ENCODE measurements at places on chromosomes 1 and 21.
A peak's percentile ranks its signal among the peaks of the same experiment; 100 is the strongest.

DNA sequence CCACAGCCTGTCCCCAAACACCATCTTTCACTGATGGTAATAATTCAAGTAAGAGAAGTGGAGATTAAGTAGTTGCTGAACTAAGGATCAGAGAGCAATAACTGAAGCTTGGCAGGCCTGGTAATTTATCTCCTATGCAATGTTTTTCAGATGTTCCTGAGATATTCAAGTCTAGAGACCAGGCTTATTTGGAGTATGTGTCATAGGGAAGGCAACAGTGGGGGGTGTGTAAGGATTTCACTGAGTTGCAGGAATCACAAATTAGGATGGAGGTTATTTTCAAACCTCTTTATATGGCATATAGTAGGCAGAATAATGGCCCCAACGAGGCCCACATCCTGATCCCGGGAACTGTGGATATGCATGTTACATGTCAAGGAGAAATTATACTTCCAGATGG is 171.7 kb downstream of the KCNJ6 start:
- no peak for DNase-seq

GRCh38 chr1:45380125-45380524 is 39.9 kb upstream of the MUTYH start:
- DNase-seq = no peak

DNA sequence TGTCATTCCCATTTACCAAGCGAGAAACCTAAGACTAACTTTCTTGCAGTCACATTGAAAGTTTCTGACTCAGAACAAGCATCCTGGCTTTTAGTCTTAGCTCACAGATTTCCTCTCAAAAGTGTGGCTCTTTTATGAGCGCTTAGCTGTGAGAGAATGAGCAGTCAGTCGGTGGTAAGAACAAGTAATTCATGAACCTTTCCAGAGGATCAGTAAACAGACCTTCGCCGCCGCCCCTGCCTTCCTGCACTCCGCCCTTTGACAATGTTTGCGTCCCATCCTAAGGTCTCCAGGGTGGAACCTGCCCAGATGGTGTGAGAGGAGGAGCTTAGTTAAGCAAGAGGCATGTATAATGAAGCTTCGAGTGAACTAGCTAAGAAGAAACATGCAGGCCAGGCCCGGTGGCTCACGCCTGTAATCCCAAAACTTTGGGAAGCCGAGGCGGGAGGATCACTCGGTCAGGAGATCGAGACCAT is 142.4 kb downstream of the GLUL start:
- no peak for DNase-seq

DNA sequence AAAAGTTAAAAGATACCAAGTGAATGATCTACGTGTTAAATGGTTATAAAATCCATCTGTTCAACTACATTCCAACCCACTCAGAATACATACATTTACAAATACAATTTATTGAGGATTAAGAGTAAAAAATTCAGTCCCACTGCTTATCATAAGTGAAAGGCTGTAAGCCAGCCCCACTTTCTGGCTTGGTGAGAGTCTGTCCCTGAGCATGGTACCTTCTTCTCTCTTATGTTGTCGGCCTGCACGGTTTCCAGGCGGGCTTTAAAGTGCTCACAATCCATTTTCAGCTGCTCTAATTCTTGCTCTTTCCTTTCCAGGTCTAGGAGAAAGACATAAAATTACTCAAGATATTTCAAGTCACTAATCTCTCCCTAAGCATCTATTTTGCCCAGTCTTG is 15.2 kb downstream of the HSF2BP start:
- DNase-seq = no peak

DNA sequence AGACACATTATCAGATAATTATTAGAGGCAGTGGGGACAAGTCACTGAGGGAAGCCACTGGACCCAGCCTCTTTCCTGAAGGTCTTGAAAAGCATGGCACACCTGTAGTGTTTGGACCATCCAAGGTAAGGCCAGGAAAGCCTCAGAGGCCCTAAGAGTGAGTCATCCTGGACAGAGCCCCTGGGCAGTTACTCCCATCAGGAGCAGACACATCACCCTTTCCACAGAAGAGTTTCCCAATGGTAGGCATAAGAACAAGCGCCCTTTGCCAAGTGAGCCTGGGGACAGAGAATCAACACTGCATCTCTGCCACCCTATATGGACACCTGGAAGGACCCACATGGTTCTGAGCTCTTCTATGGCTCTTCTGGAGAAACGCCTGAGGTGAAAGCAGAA is 136.0 kb downstream of the PLXNA2 start:
- DNase-seq = no peak

- no peak for DNase-seq
Observed at GRCh38 chr1:73467731-73468130, 730.2 kb downstream of the LRRIQ3 start.

DNA sequence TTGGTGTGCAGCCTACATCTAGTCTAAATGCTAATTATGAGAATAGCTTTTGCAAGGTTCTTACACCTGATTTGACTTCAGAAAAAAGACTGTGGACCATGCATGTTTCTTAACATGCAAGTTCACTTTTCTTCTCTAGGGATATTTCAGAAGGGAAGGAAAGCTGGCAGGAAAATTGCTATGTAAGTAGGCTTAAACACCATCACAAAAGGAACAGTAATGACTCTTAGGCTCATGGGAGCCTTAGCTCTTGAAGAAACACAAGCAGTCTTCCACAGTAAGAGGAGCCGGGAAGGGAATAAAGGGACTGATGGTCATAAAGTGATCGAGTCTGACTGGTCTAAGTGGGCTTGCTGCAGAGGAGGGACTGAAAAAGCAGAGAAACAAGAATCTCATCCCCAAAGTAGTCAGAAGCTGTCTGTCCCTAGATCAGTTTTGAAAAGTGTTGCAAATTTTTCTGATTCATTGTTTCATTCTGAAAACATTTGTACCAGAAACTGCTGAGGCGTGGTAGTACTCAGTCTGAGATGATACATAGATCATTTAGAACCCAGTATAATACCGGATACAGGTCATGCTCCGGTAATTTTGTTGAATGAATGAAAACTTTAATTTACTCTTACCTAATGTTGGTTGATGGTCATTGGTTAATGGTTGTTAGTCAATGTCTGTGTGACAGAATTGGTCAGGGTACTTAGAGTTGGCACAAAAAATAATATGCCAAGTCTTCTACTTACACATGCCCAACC is 40.9 kb downstream of the SMYD2 start:
- no peak for DNase-seq

DNA sequence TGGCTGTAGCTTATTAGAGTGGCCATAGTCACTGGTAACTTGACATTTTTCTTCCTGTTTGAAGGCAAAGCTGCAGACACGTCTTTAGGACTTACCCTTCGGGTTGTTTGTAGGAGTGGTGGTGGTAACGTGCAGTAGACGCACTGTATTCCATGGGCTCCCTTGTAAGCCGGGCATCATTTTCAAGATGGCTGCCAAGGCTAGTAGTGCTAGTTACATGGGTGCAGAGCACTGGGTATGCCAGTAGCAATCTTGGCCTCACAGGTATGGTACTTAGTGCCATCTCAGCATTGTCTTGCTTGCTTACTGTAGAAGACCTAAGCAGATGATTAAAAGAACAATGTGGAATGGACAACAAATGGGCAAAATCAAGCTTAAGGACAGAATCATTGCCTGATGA is 1.9 kb downstream of the YBX1 start:
- DNase-seq = peak; percentile 37

GRCh38 chr1:106637566-106637965 is 418.9 kb upstream of the PRMT6 start:
- DNase-seq = no peak

DNA sequence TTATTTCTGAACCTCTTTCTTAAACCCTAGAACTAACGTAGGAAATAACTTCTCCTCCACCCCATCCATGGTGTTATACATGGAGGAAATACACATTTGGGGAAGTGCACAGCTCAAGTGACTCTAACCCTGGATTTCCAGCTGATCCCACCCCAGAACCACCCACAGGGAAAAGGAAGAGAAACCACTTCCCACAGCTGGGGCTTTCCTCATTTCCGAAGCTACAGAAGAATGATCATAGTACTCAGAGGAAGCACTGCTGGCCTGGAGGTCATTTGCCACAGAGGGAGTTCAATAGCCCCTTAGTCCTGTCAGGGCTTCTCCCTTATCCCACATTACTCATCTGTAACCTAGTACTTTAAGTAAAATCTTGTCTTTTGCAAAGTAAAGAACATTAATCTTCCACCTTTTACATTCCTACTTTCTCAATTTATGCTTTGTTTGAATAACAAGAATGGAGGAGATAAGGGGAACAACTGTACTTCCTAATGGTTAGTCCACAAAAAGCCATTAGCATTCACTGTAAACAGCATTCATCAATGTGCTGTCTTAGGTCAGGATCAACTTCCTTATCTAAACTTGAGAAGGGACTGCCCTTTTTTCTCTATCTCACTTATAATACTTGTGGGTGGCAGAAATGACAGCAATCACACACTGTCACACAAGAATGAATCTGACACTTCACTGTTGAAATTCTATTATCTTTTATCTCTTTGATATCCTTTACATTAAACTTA is 63.0 kb upstream of the RGS1 start:
- no peak for DNase-seq

DNA sequence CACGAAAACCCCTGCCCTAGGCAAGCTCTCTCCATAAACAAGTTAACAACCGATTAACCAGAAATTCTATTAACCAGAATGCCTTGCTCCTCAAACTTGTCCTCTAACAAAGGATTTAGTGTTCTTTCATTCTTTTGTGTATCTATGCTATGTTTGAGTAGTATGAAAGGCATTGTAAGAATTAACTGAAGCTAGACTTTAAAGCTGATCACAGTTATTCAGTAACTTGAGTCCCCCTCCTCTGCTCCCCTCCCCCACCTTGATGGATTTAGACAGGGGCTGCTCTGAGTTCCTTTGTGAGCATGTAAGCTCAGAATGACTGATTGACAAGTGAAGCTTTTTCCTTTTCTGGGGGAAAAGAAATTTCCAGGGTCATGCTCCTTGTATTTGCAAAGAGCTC is 257.6 kb downstream of the TTLL7 start:
- no peak for DNase-seq

GRCh38 chr1:246095443-246095842 is 411.6 kb downstream of the SMYD3 start:
- DNase-seq = no peak

- DNase-seq = no peak
Observed at GRCh38 chr1:172674831-172675613, 16.1 kb downstream of the FASLG start.

GRCh38 chr1:41416552-41417334 is 55.5 kb downstream of the FOXO6 start:
- DNase-seq = peak; percentile 88

DNA sequence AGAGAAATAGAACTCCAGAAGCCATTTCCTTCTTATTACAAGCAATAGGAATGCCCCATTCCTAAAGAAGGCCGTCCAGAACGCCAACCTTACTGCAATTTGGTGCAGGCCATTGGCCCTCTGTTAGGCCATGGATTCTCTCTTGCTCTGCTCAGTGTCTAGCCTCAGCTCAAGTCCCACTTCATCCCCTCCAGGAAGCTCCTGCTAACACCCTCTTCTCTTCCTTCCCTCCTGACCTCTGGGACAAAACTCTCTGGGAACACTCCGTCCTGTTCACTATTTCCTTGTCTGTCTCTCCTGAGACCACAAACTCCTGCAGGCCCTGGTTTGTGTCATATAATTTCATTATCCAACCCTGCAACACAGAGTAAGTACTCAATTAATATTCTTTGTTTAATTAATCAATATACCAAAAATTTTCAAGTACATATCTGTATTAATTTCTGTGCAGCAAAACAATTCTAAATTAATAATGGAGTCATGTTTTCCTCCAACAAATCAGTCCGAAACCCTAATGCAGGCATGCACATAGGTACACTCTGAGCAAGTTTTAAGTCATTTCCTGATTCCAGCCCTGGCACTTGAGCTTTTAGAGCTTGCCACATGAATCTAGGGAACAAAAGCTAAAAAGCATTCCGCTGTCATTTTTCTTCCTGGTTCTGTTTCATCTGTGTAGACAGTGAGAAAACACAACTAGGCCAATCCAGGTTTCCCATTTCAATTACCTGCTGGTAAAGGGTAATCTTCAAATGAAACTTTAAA is 245.3 kb downstream of the SETD4 start:
- peak; percentile 10 for DNase-seq

- DNase-seq = peak; percentile 63
Observed at GRCh38 chr1:205210756-205211168, 740 bp downstream of the DSTYK start.

- no peak for DNase-seq
Observed at GRCh38 chr1:201330541-201330940, 46.9 kb downstream of the TNNT2 start.

GRCh38 chr1:32782086-32782485 is 35.1 kb downstream of the YARS1 start:
- DNase-seq = peak; percentile 66

DNA sequence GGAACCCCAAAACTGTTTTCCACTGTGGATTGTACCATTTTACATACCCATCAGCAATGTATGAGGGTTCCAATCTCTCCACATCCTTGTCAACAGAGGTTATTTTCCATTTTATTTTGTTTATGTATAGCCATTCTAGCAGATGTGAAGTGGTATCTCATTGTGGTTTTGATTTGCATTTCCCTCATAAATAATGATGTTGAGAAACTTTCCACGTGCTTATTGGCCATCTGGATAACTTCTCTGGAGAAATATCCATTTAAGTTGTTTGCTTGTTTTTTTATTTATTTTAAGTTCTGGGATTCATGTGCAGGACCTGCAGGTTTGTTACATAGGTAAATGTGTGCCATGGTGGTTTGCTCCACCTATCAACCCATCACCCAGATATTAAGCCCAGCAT is 280.2 kb upstream of the USP25 start:
- no peak for DNase-seq

- no peak for DNase-seq
Observed at GRCh38 chr1:43011020-43011419, 52.4 kb upstream of the SLC2A1 start.

DNA sequence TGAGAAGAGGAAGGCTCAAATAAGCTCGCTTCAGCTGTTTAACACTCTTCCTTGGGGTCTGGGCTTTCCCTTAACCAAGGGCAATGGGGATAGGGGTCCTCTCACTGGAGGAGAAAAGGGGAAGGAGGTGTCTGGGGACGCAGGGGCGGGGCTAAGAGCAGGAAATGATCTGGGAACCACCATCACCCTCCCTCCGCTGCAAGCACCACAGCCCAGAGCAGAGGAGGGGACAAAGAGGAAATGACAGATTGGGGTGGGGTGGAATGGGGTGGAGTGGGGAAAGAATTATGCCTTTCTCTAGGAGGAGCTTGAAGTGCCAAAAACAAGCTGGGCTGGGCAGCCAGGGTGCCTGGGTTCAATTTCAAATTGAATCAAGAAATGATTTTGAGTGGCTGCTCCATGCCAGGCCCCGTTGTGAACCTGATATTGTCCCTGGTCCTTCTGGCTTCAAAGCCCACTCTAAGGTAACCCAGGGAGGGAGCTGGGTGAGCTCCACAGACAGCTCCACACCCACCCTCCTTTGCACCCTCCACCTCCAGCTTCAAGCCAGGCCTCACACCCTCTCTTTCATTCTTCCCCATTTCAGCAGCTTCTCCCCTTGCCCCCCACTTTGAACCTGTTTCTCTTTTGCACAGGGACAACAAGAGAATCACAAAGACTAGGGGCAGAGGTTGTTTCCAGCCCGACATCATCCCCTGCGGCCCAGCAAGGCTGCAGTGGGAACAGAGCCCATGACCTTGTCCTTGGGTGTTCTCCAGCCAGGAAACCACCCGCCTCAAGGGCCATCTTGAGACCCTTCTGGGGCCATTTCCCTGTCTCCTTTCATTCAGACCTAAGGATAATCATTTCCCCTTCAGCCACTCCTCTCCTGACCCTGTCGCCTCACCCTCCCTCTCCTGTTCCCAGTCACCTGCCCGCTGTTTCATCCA is 1.1 kb downstream of the ARHGAP30 start:
- DNase-seq = no peak

Data from astrocyte of the hippocampus (primary cell).